ENCODE measurements at places on chromosomes 12 and 14.

- DNase-seq, result no peak
These were observed 4.2 kb downstream of the HSPA2 start for GRCh38 chr14:64544607-64545312.

- no peak for DNase-seq
These were observed 135.7 kb downstream of the SCARB1 start for GRCh38 chr12:124727922-124728321.

- DNase-seq, result no peak
These were observed 48.1 kb downstream of the ADCK1 start for GRCh38 chr14:77848031-77848430.

- no peak for DNase-seq
These were observed 147.9 kb downstream of the PPFIA2 start for GRCh38 chr12:81610955-81611889.

- DNase-seq, result no peak
These were observed 368.6 kb upstream of the USP15 start for GRCh38 chr12:61891632-61892031.

DNA sequence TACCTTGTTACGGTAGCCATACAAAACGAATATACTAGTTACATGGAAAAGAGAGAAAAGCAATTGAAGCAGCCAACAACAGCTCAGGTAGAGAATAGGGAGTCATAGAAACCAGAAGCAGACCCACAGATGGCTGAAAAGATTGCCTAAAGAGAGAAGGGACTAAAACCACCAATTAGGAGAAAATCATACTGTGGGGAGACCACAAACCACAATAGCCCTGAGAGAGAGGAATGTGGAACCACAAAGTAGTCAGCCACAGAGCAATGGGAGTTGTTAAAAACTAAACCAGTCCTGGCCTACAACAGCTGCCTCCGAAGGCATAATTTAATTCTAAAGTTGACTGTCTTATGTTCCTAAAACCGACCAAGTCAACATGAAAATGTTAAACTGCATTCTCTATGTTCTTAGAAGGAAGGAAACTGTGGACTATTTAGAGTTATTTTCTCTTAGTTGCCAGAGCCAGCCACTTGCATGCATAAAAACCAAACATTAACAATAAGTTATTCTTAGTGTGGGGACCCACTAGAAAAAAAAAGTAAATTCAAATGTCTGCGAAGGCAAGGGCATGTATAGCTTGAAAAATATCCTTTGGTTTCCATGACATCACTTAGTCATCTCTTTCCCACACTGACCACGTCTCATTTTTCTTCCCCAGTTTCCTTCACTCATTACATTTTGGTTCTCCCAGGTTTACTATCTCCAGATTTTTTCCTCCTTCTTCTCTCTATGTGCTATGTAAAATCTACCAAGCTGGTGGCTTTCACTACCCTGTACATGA lies 398.1 kb downstream of the NOVA1 start:
- no peak for DNase-seq

- DNase-seq, result no peak
These were observed 717.5 kb downstream of the RERGL start for GRCh38 chr12:17372508-17372907.

GRCh38 chr14:32011225-32011624 lies 65.9 kb upstream of the ARHGAP5 start:
- no peak for DNase-seq

- DNase-seq, result no peak
These were observed 16.8 kb upstream of the MYH7 start for GRCh38 chr14:23452237-23452636.

DNA sequence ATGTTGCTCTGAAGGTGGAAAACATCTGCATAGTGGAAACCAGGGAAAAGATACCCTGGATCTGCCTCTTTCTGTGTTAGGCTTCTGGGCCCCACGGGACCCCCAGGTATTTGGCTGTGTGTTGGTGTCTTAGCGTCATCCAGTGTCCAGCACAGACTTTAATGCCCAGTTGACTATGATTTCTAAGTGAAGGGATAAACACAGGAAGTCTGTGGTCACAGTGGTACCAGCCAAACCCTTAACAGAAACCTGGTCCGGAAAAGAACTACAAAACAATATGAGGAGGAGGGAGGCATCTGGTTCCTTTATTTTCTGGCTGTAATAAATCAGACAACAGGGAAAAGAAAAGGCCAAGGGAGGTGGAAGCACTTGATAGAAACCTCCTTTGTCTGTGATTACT lies 56.4 kb downstream of the CMKLR1 start:
- no peak for DNase-seq

- no peak for DNase-seq
These were observed 9.7 kb upstream of the RPS26 start for GRCh38 chr12:56031987-56032386.

DNA sequence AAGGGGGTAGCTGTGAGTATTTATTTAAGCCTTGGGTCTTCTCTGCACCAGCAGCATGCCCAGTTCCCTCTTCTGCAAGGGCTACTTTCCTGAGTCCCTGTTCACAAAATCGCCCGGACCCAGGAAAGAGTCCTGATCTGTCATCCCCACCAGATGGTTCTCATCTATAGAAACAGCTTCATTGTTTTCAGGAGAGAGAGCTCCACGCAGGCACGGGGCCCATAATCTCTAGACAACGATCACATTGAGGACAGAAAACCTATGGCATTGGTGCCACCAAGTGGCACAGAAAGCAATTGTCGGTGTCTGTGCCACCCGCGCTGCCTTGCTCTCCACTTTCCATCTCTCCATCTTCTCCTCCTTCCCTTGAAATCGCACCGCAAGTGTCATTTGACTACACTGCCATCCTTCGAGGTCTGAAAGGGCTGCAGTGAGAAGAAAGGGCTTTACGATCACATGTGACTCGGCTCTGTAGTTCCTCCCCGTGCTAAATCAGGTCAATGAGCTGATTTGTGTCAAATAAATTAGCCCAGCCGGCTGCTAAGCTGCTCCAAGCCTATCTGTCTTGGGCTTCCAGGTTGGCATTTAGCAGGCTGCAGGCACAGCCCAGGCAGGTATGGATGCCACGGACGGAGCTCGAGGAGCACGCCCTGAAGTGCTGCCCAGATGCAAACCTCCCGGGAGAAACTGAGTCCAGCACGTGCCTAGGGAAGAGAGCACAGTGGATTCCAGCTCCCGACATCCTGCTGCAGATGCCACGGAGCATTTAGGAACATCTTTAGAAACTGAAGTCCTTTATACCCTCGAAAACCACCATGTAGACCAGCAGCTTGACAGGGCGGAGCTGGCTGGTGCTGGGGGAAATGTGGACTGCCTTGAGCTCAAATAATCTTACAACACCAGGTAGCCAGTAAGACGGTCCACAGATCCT lies 28.8 kb downstream of the SPRING1 start:
- peak; percentile 13 for DNase-seq

DNA sequence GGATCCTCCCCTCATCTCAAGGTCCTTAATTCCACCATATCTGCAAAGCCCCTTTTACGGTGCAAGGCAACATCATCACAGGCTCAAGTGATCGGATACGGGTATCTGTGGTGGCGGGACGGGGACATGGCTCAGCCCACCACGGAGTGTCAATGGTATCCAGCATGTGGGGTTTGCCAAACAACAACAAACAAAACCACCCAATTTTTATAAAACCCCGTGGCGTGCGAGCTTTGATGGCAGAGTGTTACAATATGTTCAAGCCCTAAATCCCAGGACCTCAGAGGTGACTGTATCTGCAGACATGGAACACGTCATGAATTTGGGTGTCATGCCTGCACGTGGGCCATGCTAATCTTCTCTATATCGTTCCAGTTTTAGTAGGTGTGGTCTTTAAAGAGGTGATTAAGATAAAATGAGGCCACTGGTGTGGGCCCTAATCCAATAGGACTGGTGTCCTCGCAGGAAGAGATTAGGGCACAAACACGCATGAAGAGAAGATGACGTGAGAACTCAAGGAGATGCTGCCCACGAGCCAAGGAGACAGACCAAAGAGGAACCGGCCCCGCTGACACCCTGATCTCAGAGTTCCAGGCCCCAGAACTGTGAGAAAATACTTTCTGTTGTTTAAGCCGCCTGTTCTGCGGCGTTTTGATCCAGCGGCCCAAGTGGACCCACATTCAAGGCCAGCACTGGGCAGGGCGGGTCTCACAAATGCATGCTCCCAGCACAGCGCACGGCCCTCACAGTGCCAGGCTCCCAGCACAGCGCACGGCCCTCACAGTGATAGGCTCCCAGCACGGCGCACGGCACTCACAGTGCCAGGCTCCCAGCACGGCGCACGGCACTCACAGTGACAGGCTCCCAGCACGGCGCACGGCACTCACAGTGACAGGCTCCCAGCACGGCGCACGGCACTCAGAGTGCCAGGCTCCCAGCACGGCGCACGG lies 6.7 kb upstream of the GOLGA3 start:
- no peak for DNase-seq

GRCh38 chr14:105118646-105119407 lies 49.7 kb downstream of the JAG2 start:
- no peak for DNase-seq

DNA sequence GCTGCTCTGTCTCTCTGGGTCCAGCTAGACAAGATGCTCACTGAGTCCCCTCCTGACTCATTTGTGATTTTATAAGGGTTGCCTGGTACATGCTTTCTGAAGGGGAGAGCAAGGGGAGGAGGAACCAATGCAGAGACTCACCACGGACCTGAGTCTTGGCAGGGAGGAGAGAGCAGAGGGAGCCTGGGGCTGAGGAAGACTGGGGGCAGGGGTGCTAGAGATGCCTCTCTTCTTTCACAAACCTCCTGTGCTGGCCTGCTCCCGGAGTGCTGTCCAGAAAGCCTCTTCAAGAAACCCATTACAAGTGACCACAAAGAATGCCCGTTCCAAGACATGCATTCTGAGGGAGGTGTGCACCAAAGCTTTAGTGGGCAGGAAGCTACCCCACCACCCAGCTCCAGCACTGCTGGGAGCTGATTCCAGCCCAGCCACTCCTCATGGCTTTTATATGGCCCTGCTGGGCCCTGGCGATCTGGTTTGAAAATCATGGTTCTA lies 33.1 kb upstream of the DICER1 start:
- DNase-seq, result no peak

- no peak for DNase-seq
These were observed 89.6 kb downstream of the MSRB3 start for GRCh38 chr12:65368055-65368454.

- DNase-seq, result no peak
These were observed 66.2 kb downstream of the EPS8 start for GRCh38 chr12:15722951-15723350.

GRCh38 chr12:119700078-119700477 lies 32.1 kb downstream of the PRKAB1 start:
- no peak for DNase-seq

GRCh38 chr12:124296295-124296915 lies 1.5 kb downstream of the RFLNA start:
- DNase-seq, result no peak

DNA sequence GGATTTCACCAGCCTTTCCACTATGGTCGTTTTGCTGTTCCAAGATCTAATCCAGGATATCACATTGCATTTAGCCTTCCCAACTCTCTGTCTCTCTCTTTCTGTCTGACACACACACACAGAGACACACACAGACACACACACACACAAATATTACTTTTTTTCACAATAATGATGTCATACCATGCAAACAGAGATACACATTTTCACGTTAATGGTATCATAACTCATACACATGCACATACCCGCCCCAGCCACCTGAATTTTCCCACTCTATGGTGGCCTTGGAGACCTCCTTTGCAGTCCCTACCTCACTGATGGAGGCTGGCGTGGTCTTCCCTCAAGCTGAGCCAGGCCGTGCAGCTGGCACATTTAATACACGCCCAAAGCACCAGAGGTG lies 7.2 kb upstream of the MYL2 start:
- DNase-seq, result no peak

DNA sequence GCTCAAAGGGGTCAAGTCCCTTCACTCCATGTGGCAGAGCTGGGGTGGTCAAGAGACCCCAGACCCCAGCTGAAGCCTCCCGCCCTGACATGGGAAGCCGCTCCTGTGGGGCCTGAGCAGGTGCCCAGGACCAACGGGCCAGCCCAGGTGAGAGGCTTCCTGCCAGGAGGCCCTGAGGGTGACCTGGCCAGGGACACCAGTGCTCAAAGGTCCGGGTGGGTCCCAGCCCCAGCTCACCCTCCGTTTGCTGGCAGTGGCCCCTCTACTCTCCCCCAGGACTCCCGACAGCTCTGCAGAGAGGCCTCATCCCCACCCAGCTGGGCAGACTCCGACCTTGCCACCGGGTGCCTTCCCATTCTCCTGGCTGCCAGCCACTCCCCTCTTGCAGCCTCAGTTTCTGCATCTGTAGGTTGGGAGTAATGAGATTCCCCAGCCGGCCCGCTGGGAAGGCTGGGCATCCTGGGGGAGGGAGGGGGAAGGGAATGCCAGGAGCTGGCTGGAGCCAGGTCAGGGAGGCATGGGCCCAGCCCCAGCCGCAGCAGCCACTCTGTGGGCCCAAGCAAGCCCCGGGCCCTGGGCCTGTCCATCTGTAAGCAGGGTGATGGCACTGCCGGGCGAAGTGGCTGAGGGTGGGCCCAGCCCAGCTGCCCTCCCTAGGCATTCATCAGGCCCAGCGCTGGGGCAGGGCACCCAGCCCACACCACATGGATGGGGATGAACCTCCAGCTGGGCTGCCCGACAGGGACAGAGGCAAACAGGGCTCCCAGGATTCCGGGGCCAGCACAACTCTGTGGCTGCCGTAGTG lies 10.3 kb upstream of the INF2 start:
- peak; percentile 2 for DNase-seq

GRCh38 chr12:79371226-79371625 lies 319.5 kb downstream of the PAWR start:
- no peak for DNase-seq

GRCh38 chr12:92094751-92095161 lies 50.9 kb downstream of the BTG1 start:
- no peak for DNase-seq

- DNase-seq, result no peak
These were observed 564 bp upstream of the THTPA start for GRCh38 chr14:23555533-23555881.

- no peak for DNase-seq
These were observed 156.1 kb downstream of the DIO2 start for GRCh38 chr14:80055226-80055625.

DNA sequence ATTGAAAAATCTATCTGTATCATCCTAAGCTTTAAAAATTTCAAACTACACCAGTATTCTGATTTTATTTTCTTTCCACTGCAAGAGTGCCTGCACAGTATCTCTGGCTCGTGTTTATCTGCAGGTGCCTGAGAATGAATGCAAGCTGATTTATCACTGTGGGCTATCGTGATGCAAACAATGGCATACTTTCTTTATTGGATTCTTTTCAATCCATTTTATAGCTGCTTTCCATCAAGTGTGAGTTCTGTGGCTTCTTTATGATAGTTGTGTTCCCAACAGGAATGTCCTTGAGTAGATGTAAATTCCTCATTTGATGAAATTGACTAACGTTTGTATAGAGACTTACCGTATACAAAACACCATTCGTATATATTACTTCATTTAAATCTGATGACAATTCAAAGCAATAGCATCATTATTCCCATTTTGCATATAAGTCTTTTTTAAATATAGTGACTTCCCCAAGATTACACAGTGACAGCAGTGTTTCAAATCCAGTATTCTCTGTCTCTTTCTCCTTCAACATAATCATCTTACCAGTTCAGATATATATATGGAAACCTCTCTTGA lies 160.3 kb upstream of the ABCD2 start:
- DNase-seq, result no peak

- no peak for DNase-seq
These were observed 29.5 kb downstream of the HELB start for GRCh38 chr12:66331814-66332213.

- no peak for DNase-seq
These were observed 132.1 kb downstream of the RAD51B start for GRCh38 chr14:67951529-67952135.

- no peak for DNase-seq
These were observed 141.5 kb downstream of the KIF21A start for GRCh38 chr12:39301422-39301821.

GRCh38 chr14:39169541-39169900 lies 612 bp downstream of the TRAPPC6B start:
- DNase-seq, result no peak

- peak; percentile 55 for DNase-seq
These were observed 1.2 kb downstream of the GPR135 start for GRCh38 chr14:59463787-59464485.
